SHP77 treated with DMSO at 0.1 percent for 48 hours (cell line): ENCODE measurements at places on chromosomes 4 and X.

DNA sequence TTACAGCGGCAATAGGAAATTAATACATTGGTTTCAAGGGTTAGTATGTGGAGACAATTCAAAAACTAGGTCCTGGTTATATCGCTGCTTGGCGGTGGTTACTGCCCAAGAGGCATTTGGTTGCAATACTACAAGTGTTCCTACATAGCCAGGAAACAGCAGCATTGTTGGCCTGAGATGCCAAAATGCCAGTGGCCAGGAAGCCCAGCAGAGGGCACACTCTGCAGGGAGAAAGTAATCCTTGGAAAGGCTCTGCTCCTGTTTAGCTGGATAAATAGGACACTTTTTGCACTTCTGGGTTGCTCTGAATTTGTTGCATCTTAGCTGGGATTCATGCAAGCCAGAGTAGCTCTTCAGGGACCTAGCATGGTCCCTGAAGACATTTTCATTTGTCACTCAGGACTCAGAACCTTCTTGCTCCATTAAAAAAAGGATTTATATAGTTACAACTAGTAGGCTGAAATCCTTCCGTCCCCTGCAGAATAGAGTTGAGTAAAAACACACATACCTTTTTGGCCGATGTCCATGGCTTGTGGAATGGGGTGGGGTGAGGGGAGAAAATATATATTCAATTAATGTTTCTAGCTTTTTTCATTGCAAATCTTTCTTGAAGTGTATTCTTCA, 8.1 kb upstream of the GPR119 start:
- DNase-seq, result no peak

- DNase-seq, result no peak
Measured at GRCh38 chr4:82284475-82284857, 89.3 kb downstream of the HNRNPD start.

DNA sequence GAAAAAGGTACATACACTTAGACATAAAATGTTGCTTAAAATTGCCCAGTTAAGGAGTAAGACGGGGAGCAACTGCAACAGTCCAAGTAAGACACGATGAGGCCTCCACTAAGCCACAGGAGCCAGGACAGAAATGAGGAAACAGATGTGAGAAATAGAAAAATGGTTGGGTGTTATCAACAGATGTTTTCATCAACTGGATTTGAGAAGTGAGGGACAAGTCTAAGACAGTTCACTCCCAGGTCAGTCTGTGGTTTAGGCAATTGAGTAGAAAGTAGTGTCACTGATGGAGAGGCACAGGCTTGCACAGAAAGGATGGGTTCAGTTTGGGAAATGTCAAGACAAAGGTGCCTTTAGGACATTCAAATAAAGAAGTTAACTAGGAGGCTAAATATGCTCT, 23.5 kb upstream of the PHF8 start:
- no peak for DNase-seq

- no peak for DNase-seq
Measured at GRCh38 chr4:85617202-85617601, 142.3 kb downstream of the ARHGAP24 start.

DNA sequence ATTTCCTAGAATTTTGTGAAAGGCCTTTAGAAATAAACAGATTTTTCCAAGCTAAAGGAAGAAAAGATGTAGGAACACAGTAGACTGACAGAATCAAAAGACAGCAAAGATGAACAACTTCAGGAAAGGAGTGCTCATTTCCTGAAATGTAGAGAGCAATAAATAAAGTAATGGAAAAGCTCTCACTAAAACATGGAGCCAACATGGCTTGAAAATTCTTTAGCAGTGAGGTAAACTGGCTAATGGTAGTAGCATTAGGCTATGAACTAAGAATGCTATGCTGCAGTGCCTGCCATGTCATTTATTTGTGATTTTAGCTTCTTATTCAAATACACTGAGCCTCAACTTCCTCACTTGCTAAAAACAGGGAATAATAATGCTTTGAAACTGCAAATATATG, 108.7 kb downstream of the IQCM start:
- DNase-seq, result no peak

- no peak for DNase-seq
Measured at GRCh38 chrX:111555406-111555958, 44.0 kb downstream of the SERTM2 start.

- DNase-seq, result no peak
Measured at GRCh38 chrX:23185951-23186350, 148.7 kb upstream of the PTCHD1 start.

GRCh38 chr4:91114386-91114785, 987.2 kb downstream of the CCSER1 start:
- DNase-seq, result no peak

DNA sequence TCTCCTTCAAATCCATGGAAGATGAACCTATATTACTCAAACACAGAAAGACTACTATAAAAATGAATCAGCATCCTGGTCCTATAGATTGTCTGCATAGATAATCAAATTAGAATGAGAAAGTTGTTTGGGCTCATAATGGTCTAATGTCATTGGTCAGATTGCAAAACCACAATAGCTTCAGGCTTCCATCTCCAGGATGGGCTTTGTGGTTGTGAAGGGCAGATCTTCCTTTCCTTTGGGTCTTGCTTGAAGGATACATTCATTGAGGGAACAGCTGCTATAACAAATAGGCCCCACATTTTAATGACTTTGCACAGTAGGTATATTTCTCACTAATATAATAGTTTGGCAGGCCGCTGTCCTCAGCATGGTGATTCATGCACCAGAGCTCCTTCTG, 94.3 kb downstream of the REPS2 start:
- DNase-seq, result no peak

DNA sequence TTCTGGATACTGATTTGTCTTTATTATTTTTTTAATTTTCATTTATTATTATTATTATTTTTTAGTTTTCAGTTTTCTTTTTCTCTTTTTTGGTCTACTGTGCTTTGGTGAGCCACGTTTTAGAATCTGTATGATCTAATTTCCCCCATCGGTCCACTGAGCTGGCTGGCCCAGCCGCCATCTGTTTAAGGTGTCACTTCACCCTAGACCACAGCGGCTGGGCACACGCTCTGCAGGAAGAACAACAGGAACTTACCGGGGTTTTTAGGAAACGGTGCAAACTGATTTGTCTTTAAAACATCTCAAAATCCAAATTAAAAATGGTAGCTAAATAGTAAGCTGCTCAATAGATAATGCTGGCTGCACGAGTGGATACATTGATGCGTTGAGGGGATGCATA, 48.8 kb upstream of the AMOT start:
- DNase-seq, result no peak

GRCh38 chr4:48699475-48699874, 80.6 kb downstream of the FRYL start:
- DNase-seq, result no peak

- no peak for DNase-seq
Measured at GRCh38 chr4:8779490-8779932, 92.1 kb downstream of the HMX1 start.

DNA sequence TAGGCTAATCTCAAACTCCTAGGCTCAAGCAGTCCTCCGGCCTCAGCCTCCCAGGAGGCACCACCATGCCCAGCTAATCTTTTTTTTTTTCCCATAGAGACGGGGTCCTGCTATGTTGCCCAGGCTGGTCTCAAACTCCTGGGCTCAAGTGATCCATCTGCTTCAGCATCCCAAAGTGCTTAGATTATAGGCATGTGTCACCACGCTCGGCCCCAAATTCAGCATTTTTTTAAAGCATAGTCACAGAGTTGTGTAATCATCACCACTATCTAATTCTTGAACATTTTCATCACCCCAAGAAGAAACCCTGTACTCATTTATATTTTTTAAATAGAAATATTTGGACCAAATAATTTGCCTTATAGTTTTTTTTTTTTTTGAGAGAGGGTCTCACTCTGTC, 10.3 kb downstream of the CENPI start:
- DNase-seq, result no peak

DNA sequence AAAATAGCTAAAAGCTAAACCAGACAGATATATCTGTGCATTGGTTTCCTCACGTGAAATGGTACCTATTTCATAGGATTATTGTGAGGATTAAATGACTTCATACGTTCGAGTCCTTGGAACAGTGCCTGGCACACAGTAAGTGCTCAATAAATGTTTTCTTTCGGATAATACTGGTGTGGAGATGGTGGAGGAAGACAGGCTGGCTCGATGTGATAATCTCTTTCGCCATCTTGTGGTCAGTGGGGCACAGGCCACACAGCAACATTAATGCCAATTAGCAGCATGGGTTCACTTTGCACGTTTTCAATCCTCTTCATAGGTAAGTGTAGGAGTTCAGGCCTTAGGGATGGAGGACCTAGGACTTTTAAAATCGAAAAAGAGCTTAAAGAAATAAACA, 9.3 kb downstream of the PAGE4 start:
- DNase-seq, result no peak
